ENCODE measurements at places on chromosomes 5 and 9.

GRCh38 chr5:169424670-169425378 lies 123.9 kb upstream of the SLIT3 start:
- no peak for DNase-seq

- no peak for DNase-seq
These were observed 29.0 kb downstream of the PAEP start for GRCh38 chr9:135590486-135591079.

DNA sequence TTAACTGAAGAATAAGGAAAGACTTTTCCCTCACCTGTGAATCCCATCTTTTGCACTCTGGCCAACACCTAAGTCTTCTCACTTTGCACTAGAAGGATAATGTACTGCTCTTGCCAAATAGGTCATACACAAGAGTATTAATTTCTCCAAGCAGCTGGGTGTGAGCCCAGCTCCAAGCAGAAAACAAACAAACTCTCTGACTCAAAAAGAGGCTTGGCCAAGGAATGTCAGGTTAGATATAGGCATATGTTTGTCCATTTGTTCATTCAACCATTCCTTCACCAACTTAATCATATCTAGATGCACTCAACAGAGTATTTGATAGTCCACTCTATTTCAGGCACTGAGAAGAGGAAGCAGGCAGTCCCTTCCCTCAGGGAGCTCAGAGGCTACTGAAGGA lies 84.4 kb downstream of the HTR4 start:
- DNase-seq = no peak

- DNase-seq = no peak
These were observed 106.0 kb upstream of the MYO10 start for GRCh38 chr5:17042041-17042440.

GRCh38 chr5:94268226-94268625 lies 350.2 kb downstream of the KIAA0825 start:
- no peak for DNase-seq

- DNase-seq = peak; percentile 27
These were observed 90.6 kb downstream of the ANXA2R start for GRCh38 chr5:42949348-42950115.

GRCh38 chr5:100519075-100519474 lies 16.1 kb upstream of the FAM174A start:
- DNase-seq = no peak

DNA sequence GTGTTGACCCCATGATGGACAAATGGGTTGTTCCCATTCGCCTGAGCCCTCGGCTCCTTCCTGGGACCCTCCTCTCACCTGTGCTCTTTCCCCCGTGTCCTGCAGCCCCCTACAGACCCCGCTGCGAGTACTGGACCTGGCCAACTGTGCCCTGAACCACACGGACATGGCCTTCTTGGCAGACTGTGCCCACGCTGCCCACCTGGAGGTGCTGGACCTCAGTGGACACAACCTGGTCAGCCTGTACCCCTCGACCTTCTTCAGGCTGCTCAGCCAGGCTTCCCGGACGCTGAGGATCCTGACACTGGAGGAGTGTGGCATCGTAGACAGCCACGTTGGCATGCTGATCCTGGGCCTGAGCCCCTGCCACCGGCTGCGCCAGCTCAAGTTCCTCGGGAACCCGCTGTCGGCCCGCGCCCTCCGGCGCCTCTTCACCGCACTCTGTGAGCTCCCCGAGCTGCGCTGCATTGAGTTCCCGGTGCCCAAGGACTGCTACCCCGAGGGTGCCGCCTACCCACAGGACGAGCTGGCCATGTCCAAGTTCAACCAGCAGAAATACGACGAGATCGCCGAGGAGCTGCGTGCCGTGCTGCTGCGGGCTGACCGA lies 3.4 kb downstream of the LRRC14B start:
- no peak for DNase-seq

- DNase-seq = no peak
These were observed 133.5 kb upstream of the IL12B start for GRCh38 chr5:159463590-159464321.

GRCh38 chr5:55597014-55597981 lies 62.5 kb upstream of the PLPP1 start:
- DNase-seq = no peak

- DNase-seq = no peak
These were observed 24.9 kb downstream of the LMX1B start for GRCh38 chr9:126638571-126639132.
